ENCODE measurements at places on chromosomes 1 and 21.

GRCh38 chr1:160148121-160148520, 3.3 kb upstream of the ATP1A4 start:
- DNase-seq: no peak

DNA sequence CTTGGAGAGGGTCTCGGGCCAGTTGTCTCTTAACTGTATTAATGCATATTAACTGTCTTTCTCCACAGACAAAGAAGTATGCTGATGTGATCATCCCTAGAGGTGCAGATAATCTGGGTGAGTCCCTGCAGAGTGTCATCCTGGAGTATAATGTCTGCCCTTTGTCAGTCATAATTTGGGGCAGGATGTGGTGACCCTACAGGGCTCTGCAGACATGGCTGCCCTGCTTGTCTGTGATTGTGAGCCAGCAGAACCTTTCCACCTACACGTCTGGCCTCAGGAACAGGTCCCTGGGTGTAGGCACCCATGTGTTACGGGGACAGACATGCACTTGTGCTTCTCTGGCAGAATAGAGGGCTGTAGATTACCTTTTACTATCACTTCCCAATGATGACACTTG, 78.4 kb downstream of the UCK2 start:
- no peak for DNase-seq

- DNase-seq: no peak
Observed at GRCh38 chr1:40936931-40937339, 42.6 kb upstream of the CTPS1 start.

- DNase-seq: no peak
Observed at GRCh38 chr21:16777041-16777720, 735.7 kb upstream of the CXADR start.

DNA sequence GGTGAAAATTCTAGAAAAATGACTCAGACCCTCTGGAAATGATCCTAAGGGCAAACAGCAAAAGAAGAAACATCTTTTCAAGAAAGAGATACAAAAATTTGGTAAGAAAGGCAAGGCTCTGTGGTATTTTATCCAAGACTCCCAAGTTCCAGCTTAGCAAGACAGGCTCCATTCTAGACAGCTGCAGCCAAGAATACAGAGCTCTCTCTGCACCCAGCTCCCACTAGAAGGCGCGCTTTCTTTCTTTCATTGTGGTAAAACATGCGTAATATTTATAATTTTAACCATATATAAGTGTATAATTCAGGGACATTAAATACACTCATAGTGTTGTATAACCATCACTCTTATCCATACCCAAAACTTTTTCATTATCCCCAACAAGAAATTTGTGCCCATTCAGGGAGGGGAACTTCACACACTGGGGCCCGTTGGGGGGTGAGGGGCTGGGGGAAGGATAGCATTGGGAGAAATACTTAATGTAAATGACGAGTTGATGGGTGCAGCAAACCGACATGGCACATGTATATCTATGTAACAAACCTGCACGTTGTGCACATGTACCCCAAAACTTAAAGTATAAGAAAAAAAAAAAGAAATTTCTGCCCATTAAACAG, 2.2 kb upstream of the HFM1 start:
- no peak for DNase-seq

- DNase-seq: no peak
Observed at GRCh38 chr1:153058154-153058553, 842 bp upstream of the SPRR2A start.

GRCh38 chr21:37670883-37671282, 245.4 kb downstream of the KCNJ6 start:
- no peak for DNase-seq

GRCh38 chr1:3000214-3000613, 21.1 kb upstream of the ACTRT2 start:
- no peak for DNase-seq
